ENCODE measurements at places on chromosomes 11 and 22. TPM values are rescaled to one million over a fixed set of nuclear protein-coding genes. Genes with fewer than 3 reads are reported as not detected.

The OR1S2 gene
- not detected for total RNA-seq

The OR8G1 gene
- not detected for total RNA-seq

GRCh38 chr22:27982106-27982505 lies 63.0 kb upstream of the PITPNB start:
- DNase-seq, result no peak

DNA sequence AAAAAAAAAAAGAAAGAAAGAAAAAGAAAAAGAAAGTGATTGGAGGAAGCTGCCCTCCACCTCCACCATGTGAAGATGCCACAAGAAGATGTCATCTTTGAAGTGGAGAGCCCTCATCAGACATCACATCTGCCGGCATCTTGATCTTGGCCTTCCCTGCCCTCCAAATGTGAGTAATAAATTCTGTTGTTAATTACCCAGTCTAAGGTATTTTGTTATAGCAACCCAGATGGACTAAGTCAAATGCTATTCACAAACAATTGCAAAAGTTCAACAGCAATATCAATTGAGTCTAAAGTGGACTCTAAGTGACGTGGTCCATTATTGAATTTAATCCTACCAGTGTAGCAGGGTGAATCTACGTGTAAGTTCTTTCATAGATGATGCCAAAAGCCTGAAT lies 55.9 kb upstream of the NUP160 start:
- no peak for DNase-seq

GRCh38 chr11:77131560-77131959 lies 3.5 kb downstream of the MYO7A start:
- DNase-seq, result no peak

GRCh38 chr22:39959640-39960447 lies at the start of gene TMA7B:
TSS of gene TMA7B (plus strand) at chr22:39960397. CDS start at chr22:39964375, 3,978 bp downstream.
- no peak for DNase-seq

- DNase-seq, result no peak
Measured at GRCh38 chr11:19557720-19558140, 154.9 kb upstream of the NAV2 start.

DNA sequence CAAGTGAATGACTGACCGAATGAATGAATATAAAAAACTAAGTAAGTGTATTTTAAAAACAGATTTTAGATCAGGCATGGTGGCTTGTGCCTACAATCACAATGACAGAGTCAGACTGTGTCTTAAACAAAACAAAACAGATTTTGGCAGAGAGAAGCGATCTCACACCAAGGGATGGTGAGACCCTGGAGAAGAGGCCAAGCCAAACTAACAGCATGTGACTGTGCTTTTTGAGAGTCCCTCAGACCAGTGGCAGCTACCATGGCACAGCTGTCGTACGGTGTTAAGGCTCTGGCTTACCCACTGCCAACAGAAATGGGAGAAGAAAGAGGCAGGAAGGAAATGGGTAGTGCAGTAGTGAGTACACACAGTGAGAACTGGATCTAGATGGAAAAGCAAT lies 60.6 kb downstream of the SGSM3 start:
- DNase-seq, result no peak
